T-helper 17 cell (primary cell): ENCODE measurements at places on chromosomes 5 and 9. TPM values are rescaled to one million over a fixed set of nuclear protein-coding genes. Genes with fewer than 3 reads are reported as not detected.

- H3K27me3 ChIP-seq, result no peaks in the 10 kb centered on the region
- no peaks in the 10 kb centered on the region for H3K36me3 ChIP-seq
- no peak for DNase-seq
- H3K4me1 ChIP-seq, result peaks cover 25% of the 10 kb centered on the region
- peak overlapping the region; percentile 14 for H3K27ac ChIP-seq
These were observed 11.5 kb downstream of the UIMC1 start for GRCh38 chr5:176995122-176995490.

DNA sequence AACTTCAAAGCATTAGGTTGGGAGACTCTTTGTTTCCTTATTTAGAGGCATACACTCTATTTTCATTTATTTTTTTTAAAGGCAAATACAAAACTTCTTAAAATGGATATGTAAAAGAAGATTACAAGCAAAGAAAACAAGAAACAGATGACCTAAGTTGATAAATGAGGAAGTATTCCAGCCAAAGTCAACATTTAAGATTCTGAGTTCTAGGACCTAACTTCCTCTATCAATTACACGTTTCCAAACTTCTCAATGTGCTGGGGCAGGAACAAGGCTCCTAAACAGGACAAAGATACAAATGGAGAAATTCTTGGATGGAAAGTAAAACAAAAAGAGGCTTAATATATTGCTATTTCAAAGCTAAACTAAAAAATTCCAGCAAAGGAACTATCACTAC, 89.5 kb downstream of the TLE1 start:
- no peaks in the 10 kb centered on the region for H3K36me3 ChIP-seq
- no peak overlapping the region for H3K27ac ChIP-seq
- peaks cover 3% of the 10 kb centered on the region for H3K4me1 ChIP-seq
- H3K4me3 ChIP-seq, result no peak overlapping the region

GRCh38 chr9:4491626-4491975, 1.3 kb downstream of the SLC1A1 start:
- no peak for DNase-seq
- peaks cover 6% of the 10 kb centered on the region for H3K4me1 ChIP-seq
- H3K4me3 ChIP-seq, result peak overlapping the region; percentile 75
- H3K27me3 ChIP-seq, result peaks cover 66% of the 10 kb centered on the region
- peaks cover 4% of the 10 kb centered on the region for H3K36me3 ChIP-seq
- H3K27ac ChIP-seq, result no peak overlapping the region

- H3K27me3 ChIP-seq, result no peaks in the 10 kb centered on the region
- H3K27ac ChIP-seq, result no peak overlapping the region
- H3K36me3 ChIP-seq, result peaks cover 11% of the 10 kb centered on the region
- peaks cover 28% of the 10 kb centered on the region for H3K4me1 ChIP-seq
These were observed 88.9 kb downstream of the CYFIP2 start for GRCh38 chr5:157354800-157355199.

DNA sequence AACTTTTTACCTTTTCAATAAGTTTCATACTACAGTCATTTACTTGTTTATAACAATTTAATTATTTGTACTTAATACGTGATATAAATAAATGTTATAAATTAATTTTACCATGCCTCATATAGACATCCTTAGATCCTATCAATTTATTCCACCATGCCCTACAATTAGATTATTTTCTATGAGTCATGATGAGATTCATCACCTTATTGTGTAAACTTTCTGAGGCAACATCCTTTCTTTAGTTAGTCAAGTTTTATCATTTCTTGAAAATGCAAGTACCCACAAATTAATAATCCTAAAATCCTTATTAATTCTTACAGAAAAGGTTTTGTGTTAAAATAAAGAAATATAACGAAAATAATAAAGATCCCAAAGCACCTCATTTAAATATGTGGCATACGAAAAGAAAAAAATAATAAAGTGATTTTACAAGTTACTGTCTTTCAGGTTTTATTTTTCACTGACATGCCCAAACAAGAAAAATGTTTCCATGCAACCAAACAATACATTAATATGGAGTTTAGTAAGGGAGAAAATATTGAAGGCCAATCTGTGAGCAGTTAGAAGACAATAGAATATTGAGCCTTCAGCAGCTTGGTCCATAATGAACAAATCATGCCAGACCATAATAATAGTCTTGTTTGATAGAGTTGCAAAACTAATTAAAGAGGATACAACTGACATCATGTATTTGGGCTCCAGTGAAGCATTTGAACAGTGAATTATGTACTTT, 188.7 kb upstream of the MRPS30 start:
- H3K36me3 ChIP-seq, result no peaks in the 10 kb centered on the region
- H3K27ac ChIP-seq, result no peak overlapping the region
- no peak overlapping the region for H3K4me3 ChIP-seq
- no peaks in the 10 kb centered on the region for H3K4me1 ChIP-seq
- no peak for DNase-seq

DNA sequence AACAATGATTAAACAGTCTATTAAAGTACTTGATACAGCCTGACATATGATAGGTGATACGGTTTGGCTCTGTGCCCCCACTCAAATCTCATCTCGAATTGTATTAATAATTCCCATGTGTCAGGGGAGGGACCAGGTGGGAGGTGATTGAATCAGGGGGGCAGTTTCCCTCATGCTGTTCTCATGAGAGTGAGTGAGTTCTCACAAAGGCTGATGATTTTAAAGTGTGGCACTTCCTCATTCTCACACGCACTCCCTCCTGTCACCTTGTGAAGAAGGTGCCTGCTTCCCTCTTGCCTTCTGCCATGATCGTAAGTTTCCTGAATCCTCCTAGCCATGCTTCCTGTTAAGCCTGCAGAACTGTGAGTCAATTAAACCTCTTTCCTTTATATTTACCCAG, 40.1 kb upstream of the TARS1 start:
- no peaks in the 10 kb centered on the region for H3K36me3 ChIP-seq
- no peak overlapping the region for H3K27ac ChIP-seq
- DNase-seq, result no peak
- peaks cover 7% of the 10 kb centered on the region for H3K27me3 ChIP-seq

DNA sequence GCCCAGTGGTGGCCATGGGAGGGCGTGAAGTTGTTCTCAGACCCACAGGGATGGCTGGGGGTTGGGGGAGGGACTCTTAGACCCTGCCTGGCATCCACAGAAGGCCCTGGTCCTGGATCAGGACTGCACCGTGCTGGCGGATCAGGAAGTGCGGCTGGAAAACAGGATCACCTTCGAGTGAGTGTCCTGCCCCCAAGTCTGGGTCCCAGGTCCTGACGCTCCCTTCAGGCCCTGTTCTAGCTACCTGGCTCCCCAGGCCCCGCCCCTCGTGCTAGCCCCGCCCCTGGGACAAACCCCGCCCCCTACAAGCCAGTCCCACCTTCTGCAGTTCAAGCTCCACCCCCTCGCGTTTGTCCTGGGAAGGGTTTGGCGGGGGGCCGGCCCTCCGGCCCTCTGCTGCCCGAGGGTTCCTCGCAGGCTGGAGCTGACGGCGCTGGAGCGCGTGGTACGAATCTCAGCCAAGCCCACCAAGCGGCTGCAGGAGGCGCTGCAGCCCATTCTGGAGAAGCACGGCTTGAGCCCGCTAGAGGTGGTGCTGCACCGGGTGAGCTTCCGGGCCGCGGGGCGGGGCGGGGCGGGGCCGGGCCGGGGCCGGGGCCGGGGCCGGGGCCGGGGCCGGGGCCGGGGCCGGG, 12.9 kb downstream of the RGS14 start:
- peaks cover 9% of the 10 kb centered on the region for H3K36me3 ChIP-seq
- H3K4me1 ChIP-seq, result peaks cover 55% of the 10 kb centered on the region
- peak overlapping the region; percentile 32 for H3K27ac ChIP-seq

- no peak for DNase-seq
- no peaks in the 10 kb centered on the region for H3K4me1 ChIP-seq
- H3K27me3 ChIP-seq, result no peaks in the 10 kb centered on the region
- no peak overlapping the region for H3K4me3 ChIP-seq
These were observed 594.5 kb downstream of the BNC2 start for GRCh38 chr9:16275795-16276624.

- no peak overlapping the region for H3K27ac ChIP-seq
- DNase-seq, result no peak
- no peaks in the 10 kb centered on the region for H3K36me3 ChIP-seq
These were observed 88.1 kb upstream of the EPB41L4B start for GRCh38 chr9:109408759-109409462.

GRCh38 chr5:11595045-11595444, 309.2 kb downstream of the CTNND2 start:
- DNase-seq, result no peak
- no peak overlapping the region for H3K4me3 ChIP-seq
- H3K36me3 ChIP-seq, result no peaks in the 10 kb centered on the region
- H3K27me3 ChIP-seq, result no peaks in the 10 kb centered on the region
- H3K27ac ChIP-seq, result no peak overlapping the region

DNA sequence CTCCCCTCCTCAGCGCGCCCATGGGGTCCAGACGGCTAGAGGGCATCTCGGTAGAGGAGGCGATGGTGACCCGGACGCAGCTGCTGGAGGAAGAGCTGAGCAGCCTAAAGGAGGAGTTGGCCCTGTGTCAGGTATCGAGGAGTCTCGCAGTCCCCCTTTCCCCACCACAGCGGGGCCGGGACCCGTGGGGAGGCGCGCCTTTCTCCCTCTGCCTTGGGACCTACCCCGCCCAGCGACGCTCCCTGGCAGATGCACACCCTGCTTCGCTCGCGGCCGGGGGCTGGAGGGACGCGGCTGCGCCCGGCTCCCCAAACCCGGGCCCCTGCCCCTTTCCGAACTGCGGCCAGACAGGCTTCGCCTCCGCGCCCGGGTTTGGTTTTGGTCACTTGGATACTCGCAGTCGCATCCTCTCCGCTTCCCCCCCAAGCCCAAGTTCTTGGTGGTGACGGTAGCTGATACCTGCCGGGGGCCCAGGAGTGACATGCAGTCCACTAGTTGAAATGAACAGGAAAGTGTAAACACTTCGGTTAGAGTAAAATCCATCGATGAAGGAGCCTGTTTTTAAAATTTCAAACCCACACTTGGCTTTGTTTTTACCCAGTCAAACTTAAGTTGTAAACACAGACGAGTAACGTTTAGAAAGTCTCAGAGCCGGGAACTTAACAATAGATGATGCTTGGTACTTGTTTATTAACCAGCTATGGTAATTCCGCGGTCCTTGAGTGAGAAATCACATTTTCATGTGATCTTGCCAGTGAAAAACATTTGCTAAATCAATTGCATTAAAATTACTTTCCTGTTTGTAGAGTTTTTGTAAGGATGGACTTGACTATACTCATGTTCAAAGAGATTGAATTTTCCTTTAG, 688 bp downstream of the CNTLN start:
- H3K36me3 ChIP-seq, result no peaks in the 10 kb centered on the region
- H3K4me1 ChIP-seq, result peaks cover 3% of the 10 kb centered on the region
- DNase-seq, result no peak

DNA sequence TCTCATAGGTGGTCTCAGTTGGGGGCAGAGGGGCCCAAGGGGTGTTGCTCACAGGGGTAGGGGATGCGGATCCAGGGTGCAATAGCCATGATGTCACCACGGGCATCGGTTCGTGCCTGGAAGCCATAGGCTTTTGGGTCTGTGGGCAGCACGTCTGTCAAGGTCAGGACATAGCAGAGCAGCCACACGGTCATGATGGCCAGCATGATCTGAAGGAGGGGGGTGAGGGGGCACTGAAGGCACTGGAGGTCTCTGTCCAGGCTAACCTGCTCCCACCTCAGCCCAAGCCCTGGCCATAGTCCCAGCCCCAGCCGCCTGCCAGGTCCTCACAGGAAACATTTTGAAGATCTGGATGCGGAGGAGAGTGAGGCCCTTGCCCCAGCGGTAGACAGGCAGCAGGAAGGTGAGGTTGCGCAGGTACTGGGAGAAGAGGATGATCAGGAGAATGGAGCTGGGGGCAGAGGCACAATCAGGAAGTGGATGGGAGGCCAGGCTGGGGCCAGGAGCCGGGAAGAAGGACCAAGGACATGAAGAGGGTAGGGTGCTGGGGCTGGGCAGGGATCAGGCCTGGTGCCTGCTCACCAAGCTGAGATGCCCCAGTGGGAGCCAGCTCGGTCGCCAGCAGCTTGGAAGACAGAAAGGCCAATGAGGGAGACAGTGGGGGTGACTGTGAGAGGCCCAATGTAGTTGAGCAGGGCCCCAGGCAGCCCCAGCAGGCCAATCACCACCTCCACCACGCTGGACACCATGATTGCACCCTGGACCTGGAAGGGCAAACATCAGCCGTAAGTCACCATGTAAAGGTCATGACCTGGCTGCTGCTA, 3.3 kb downstream of the SLC23A1 start:
- peaks cover 11% of the 10 kb centered on the region for H3K4me1 ChIP-seq
- H3K27me3 ChIP-seq, result no peaks in the 10 kb centered on the region
- H3K4me3 ChIP-seq, result peak overlapping the region; percentile 28
- H3K27ac ChIP-seq, result no peak overlapping the region
- no peaks in the 10 kb centered on the region for H3K36me3 ChIP-seq
- no peak for DNase-seq

DNA sequence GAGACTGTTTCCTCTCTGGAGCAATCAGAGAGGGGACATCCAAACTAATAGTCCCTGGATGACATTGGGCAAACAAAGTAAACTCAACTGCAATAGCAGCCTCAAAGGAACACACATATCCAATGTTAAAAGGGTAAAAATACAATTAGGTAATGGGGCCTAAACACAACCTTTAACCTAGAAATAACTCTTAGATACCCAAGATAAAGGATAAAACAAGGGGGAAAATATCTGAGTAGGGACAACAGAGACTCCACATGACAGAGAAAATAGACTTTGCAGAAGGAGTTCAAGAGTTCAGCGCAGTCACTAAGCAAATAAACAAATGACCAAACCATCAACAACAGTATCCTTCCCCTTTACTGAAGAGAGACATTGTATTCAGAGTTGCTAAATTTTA, 149.3 kb downstream of the FBXO4 start:
- no peak for DNase-seq
- H3K27me3 ChIP-seq, result peaks cover 20% of the 10 kb centered on the region
- no peak overlapping the region for H3K4me3 ChIP-seq
- H3K36me3 ChIP-seq, result no peaks in the 10 kb centered on the region
- no peak overlapping the region for H3K27ac ChIP-seq
- H3K4me1 ChIP-seq, result no peaks in the 10 kb centered on the region

- H3K4me3 ChIP-seq, result no peak overlapping the region
- DNase-seq, result no peak
- H3K4me1 ChIP-seq, result peaks cover 6% of the 10 kb centered on the region
- peaks cover 2% of the 10 kb centered on the region for H3K36me3 ChIP-seq
- H3K27ac ChIP-seq, result no peak overlapping the region
These were observed 97.3 kb upstream of the EQTN start for GRCh38 chr9:27394154-27394825.

The VCAN gene
- total RNA-seq, result 8.0 TPM

The SHROOM1 gene
- not detected for total RNA-seq

The RORB gene
- not detected for total RNA-seq

The FGF10 gene
- total RNA-seq, result not detected

The OTULINL gene
- 31.4 TPM for total RNA-seq

The GRXCR2 gene
- not detected for total RNA-seq

The MAMDC2 gene
- not detected for total RNA-seq
